Kasumi-1 (cell line): ENCODE measurements at places on chromosomes 12 and 14.

GRCh38 chr12:122035292-122035691, 13.6 kb downstream of the BCL7A start:
- no peak for DNase-seq

GRCh38 chr14:77158882-77159255, 17.3 kb upstream of the ZDHHC22 start:
- no peak for DNase-seq

DNA sequence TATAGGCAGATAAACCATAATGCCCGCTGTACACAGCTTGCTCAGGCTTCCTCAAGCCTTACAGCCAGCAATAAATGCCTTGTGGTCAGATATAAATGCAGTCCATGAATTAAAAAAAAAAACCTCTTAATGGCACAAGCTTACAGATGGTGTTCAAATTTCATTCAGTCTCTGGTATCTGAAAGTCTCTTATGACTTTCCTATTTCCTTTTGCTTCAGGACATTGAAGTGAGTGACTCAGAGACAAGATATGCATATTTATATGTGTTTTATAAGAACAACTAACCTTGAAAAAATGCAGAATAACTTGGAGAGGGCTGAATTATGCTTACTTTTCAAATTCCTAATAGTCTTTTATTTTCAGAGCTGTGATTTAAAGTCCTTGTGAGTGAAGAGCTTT, 426.9 kb upstream of the MIS18BP1 start:
- DNase-seq: no peak

DNA sequence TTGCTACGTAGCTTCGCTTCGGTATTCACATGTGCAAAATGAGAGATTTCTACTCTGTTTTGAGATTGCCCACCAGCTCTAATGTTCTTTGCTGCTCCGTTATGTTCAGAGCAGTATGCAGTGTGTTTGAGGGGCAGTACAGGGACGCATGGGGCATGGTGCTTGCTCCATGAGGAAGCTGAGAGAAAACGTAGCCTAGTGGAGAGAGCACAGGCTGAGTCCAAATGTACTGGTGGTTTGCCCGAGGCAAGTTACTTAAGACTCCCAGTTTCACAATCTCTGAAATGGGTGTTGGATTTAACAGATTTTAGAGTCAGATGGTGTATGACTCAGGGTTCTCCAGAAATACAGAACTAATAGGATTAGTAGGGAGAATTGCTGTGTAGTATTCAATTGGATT, 310.5 kb downstream of the ETNK1 start:
- no peak for DNase-seq

GRCh38 chr12:40775661-40776060, 83.4 kb downstream of the CNTN1 start:
- DNase-seq: no peak

DNA sequence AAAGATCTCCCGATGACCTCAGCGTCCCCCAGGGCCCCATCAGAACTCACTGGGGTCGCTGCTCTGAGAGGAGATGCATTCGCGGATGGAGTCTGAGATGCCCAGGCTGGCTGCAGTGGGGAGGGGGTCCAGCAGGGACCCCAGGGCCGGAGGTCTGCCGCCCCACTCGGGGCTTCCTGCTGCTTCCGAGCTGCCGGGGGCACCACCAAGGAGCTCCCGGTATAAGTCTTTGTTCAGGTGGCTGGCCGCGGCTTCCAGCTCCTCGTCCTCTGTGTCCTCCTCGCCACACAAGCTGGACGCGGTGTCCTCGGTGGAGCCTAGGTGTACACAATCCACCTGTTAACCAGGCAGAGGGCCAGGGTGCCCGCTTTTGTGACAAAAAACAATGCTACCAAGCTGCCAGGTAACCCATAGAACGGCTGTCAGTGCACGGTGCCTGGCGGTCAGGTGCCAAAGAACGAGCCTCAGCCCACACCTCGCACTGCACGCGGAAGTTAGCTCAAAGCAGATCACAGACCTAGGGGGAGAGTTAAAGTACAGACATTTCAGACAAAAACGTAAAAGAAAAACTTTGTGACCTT, 26.6 kb upstream of the BTBD6 start:
- no peak for DNase-seq

GRCh38 chr14:94373708-94374107, 14.7 kb downstream of the SERPINA1 start:
- DNase-seq: no peak

DNA sequence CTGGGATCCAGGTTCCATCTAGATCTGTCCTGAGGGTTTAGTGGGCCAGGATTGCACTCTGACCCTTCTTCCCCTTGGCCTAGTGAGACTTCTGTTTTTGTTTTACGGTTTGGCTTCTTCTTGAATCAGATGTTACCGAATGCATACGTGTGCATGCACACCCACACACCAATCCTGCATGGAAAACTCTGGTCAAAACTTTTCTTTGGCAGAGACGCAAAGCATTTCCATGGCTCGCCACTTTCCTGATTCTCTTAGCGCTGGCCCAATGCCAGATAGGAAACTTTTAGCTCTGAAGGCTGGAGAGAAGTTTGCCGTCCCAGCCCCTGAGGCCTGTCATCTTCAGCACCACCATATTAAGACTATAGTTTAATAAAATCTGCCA, 67.4 kb upstream of the ACTN1 start:
- no peak for DNase-seq

DNA sequence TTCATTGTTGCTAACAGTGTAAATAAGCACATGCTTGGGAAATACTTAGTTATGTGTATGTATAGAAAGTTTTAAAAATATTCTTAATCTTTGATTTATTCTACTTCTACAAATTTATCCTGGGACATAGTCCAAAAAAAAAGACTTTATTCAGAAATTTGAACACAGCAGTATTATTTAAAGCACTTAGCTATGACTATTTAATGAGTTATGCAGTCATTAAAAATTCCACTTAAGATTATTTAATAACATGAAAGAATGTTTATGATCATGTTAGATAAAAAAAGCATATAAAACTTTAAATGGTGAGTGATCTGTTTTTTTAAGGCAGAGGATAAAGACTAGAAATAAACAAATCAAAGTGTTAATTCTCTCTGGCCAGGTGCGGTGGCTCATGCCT, 78.3 kb downstream of the BAZ1A start:
- DNase-seq: no peak

DNA sequence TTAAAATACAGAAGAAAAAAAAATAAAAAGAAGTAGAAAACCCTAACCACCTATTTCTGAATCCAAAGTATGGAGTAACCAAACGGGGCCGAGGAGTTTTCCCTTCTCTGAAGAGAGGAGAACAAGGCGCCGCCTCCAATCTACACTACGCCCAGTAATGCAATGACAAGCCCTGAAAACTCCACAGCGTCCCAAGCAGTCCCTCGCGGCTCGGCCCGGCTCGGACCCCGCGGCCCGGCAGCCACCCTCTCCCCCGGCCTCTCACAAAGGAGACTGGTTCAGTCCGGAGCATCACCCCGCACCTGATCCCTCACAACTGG, 371 bp downstream of the CHD8 start:
- DNase-seq: no peak

GRCh38 chr12:52200086-52200780, 8.4 kb upstream of the KRT80 start:
- DNase-seq: no peak

DNA sequence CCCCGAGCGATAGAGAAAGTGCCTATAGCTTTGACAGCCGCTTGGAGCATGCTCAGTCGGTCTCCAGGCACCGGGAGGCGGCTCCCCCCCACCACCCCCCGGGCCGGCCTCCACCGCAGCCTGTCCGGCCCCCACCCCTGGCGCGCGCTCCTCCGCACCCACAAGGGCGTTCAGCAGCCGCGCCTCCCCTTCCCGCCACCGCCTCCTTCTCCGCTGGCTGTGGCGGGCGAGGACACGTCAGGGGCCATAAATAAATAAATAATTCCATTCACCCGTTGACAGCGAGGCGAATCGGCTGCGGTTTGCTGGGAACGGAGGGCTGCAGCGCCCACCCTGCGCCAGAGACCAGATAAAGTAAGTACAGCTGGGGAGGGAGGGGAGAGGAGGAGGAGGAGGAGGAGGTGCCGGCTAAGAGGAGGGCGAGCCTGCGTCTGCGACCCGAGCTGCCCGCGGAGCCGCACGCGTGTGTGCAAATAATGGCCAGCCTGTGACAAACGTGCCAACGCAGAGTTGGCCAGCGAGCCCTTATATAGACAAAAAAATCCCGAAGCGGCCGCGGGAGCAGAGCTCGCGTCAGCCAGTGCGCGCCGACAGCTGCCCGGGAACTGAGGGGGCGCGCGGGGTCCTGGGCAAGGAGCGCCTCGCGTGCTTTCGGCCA, at the start of gene SLC16A7:
Gene SLC16A7 (plus strand): TSS at position 147 of the 658 bp plus-strand sequence. CDS start 108,773 bp downstream, outside the sequence.
- peak; percentile 88 for DNase-seq

- DNase-seq: peak; percentile 63
These were observed 49.8 kb upstream of the USP15 start for GRCh38 chr12:62210422-62210821.

GRCh38 chr14:76495983-76496382, 120.0 kb downstream of the ESRRB start:
- DNase-seq: no peak

DNA sequence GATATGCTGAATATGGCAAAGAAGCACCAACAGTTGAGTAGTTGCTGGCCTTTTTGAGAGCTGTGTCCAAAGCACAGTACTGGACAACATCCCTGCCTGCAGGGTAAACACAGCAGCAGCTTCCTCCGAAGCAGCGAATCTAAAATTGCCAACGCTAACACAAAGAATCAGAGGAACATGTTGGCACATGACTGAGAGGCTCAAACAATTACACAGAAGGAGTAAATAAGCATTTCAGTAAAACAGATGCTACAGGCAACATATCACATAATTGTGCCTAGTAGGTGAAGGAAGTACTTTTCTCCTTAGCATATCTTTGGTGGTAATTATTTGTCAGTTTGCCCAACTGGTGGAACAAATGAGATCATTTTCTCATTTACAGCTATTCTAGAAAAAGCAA, 52.1 kb downstream of the KICS2 start:
- DNase-seq: no peak

- no peak for DNase-seq
These were observed 7.5 kb downstream of the NTF3 start for GRCh38 chr12:5439371-5439771.

- no peak for DNase-seq
These were observed at the start of gene B4GALNT3 for GRCh38 chr12:459430-460258. TSS of gene B4GALNT3 (plus strand) at chr12:459939. CDS start at chr12:460377, 438 bp downstream.

DNA sequence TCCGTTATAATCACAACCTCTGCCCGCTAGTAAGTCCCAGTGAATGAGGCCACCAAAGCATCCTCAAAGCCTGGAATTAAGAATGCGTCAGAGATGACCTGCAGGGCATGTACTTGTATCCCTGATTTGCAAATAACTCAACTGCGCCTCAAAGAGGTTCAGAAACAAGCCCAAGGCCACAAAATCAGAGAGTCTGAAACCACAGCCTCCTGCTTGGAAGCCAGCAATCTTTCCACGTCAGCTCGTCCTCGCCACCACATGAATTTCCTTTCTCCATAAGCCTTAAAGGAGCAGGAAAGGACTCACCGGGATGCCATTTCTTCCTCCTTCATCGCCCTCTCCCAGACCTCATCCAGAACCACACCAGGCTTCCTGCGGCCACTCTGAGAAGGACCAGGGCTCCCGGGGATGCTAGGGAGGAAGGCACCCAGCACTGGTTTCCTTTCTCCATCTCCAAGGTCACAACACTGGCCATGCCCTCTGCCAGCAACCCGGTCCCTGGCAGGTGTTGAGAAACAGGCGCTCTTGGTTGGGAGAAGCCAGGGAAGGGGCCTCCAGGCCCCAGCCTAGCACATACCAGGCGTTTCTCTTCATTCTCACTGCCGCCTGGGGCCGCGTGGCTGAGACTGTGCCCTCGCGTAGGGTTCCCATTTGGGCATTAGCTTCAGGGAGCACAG, 191.2 kb upstream of the DIO3 start:
- no peak for DNase-seq

DNA sequence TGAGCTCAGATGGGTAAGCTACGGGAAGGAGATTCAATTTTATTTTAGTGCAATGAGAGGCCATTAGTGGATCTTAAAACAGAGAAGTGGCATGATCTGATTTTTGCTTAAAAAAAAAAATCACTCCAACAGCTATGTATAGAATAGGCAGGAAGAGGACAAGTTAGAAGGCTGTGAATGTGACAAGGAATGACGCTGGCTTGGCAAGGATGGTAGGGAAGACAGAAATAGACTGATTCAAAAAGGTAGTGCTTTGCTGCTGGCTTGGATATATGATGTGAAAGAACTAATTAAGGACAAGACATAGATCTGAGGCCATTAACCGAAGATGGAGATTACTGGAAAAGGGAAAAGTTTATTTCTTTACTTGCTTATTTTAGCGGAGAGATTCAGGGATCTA, 105.2 kb upstream of the GPHB5 start:
- no peak for DNase-seq

DNA sequence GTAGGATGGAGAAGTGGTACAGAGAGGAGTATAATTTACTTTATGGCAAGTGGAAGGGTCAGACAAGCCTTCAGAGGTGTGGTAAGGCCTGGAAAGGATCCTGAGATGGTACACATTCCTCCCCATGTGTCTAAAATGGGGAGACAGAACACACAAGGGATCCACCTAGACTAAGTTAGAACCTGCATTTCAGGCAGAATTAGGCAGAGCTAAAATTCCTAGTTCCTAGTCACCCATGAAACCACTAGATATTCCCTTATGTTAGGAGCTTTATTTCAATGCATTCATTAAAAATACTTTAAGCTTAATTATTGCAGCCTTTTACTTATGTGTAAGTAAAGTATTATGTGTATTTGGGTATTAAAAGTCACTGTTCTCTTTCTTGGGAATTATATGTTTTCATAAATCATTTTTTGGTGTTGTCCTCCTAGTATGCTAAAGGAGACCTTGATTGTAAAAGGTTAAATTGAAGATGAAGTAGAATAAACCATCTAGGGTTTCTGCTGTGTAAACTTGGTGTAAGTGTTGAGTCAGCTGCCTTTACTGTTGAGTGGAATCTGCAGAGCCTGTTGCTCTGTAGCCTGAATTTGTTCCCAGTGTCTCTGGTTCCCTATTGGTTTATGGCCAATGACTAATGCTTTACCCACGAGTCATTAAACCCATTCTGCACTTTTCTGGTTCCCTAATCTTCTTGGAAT, 423.2 kb downstream of the ATP23 start:
- DNase-seq: no peak

DNA sequence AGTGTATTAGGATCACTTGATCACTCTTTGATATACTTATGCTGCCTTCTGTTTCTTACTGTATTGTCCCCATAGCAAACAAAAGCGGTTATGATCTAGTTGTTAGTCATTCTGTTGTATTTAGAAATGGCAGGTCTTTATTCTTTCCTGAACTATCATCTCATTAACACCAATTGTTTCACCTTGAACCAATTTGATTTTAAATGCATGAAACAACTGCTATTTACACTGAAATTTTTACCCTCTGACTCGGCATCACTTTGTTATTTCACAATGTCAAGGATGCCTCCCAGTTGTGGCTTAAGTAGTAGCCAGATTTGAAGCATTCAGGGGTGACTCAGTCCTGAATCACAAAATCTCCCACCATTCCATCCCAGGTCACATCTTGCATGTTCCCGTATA, 303.5 kb downstream of the EGLN3 start:
- DNase-seq: no peak
